ENCODE measurements at places on chromosomes 1 and 21.

DNA sequence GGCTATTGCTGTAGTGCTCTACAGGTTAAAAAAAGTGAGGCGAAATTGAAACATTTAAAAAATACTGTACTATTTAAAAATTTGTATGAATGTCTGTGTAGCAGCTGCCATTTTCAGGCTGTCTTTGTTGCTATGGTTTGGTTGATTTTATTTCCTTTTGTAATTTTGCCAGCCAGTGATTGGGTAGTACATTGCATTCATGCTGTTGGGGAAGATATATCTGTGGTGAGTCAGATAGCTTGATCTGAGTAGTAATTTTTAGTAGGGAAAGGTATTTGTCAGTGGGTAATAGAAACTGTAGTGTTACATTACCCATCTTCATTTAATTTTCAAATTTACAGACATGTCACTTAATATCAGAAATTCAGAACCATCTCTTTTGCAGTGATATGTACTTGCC lies 15.0 kb downstream of the NFIA start:
- DNase-seq: no peak

- DNase-seq: no peak
These were observed 24.6 kb downstream of the PRDM15 start for GRCh38 chr21:41854426-41854995.

- DNase-seq: no peak
These were observed 175.6 kb downstream of the NRIP1 start for GRCh38 chr21:14889080-14889810.

DNA sequence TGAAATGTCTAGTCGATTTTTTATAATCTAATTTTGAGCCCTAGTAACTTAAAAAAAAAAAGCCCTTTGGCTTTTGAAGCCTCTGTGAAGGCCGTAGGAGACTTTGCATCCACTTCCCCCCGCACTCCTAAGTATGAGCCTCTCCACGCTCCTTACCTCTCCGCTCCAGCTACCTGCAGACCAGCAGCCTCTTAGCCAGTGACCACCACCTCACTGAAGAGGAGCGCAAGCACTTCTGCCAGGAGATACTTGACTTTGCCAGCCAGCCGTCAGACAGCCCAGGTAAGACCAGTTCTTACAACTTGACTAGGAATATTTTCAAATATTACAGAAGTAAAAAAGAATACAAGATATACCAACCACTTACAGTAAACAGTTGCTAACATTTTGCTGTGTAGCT lies 27.4 kb upstream of the PWP2 start:
- DNase-seq: no peak

DNA sequence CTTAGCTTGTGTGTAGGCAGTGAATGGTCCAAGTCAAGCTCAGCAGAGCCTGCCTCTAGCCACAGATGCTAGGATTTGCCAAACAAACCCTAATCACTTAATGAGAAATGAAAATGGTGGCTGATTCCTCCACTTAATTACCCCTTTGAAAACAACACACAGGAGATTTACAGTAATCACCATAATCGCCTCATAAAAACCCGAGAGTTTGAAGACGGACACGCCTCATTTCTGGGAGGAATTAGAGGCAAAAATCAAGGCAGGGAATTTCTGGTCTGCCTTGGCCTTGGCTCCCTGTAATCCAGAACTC lies 16.3 kb upstream of the FOXE3 start:
- DNase-seq: no peak

DNA sequence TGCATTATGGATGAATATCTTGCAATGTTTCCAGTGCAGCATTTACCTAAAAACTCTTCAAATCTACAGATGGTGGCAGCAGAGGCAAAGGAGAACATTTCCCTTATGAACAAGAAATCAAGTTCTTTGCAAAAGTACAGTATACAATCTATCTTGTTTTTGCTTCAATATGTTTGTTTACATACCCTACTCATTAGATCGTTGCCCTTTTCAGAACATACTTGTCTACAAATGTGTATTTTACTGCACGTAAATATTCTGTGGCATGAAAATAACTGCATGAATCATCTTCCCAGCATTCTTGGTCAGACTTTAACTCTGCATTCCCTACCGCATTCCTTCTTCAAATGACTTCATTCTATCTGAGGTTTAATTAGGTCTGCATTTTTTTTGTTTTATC lies 212.7 kb downstream of the ZP4 start:
- no peak for DNase-seq

Data from cortex of kidney (tissue), 1 donor.